Aorta (tissue), 5 donors: ENCODE measurements at places on chromosomes 2 and 18. TPM values are rescaled to one million over a fixed set of nuclear protein-coding genes. Genes with fewer than 3 reads are reported as not detected.

DNA sequence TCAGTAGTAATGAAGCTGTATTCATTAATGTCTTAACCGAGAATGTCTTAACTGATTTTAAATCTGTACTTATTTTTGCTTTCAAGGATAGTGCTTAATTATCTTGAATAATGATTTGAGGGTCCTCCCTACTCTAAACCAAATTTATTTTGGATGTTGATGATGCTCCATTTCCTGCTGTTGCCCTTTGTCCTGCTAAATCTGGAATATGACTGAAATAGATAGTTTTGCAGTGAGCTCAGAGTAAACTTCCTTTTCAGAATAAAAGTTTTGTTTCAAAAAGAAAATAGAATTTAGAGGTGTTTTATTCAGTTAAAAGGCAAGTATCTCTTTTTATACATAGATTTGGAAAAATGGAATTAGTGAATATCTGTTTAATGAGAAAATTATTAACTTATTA lies 8.1 kb downstream of the NBEAL1 start:
- no peaks in the 10 kb centered on the region for H3K27me3 ChIP-seq
- H3K36me3 ChIP-seq = no peaks in the 10 kb centered on the region
- H3K4me3 ChIP-seq = no peak overlapping the region
- no peak overlapping the region for H3K27ac ChIP-seq

DNA sequence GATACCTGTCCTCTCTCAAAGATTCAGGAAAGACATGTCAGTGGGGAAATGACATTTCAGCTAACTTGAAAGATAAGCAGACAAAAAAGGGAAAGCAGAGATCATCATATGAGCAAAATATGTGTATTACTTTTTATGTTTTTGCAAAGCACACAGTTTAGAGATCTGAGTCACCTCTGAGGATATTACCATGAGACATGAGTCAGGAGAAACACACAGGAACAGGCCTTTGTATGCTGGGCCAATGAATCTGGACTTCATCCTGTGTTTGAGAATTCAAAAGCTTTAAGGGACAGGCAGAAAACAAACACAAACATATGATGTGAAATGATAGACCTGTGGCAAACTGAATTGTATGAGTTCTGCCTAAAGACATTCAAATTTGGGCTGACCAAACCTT lies 306.0 kb upstream of the EPC2 start:
- H3K4me3 ChIP-seq = no peak overlapping the region
- no peak overlapping the region for H3K27ac ChIP-seq
- H3K4me1 ChIP-seq = no peaks in the 10 kb centered on the region
- no peaks in the 10 kb centered on the region for H3K27me3 ChIP-seq

DNA sequence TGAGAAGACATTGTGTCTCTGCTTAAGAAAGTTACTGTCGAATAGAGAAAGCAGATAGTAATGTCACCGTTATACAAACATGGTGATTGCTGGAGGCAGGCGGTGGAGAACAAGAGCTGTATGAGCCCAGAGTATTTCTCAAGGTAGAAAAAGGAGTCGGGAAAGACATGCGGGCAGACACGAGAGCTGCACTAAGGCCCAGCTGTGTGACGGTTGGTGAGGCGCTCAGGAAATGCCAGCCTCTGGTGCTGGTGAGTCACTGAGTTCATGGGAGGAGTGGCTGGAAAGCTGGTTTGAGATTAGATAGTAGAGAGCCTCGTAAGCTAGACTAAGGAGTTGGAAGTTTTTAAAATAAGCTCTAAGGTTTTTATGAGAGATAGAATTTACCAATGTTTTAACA lies 390.9 kb upstream of the TRIB2 start:
- peak; percentile 81 for DNase-seq
- H3K27me3 ChIP-seq = no peaks in the 10 kb centered on the region
- H3K4me3 ChIP-seq = no peak overlapping the region
- H3K4me1 ChIP-seq = peaks cover 4% of the 10 kb centered on the region

DNA sequence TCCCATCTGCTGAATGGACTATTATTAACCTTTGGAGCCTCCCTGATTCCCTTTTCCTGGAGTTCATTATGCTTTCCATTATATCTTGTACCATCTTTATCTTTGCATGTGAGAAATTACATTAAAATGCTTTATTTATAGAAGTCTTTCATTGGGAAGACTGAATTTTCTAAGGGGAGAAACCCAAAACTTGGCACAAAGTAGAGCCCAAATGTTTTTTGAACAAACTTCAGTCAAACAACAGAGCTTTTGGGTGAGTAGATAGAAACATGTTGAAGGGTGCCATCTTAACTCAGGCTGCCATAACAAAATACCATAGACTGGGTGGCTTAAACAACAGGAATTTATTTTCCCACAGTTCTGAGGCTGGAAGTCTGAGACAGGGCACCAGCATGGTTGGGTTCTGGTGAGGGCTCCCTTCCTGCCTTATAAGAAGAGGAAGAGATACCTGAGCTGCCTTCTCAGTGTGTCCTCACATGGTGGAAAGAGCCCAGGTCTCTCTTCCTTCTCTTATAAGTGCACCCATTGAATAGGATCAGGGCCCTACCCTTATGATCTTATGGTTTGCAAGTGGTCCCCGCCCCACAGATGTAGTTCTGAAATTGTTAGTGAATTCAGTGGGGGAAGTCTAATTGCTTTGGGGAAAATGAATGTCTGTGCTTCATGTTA lies 19.2 kb downstream of the RALB start:
- DNase-seq = no peak
- no peaks in the 10 kb centered on the region for H3K27me3 ChIP-seq
- H3K27ac ChIP-seq = no peak overlapping the region
- no peaks in the 10 kb centered on the region for H3K36me3 ChIP-seq

- H3K27me3 ChIP-seq = no peaks in the 10 kb centered on the region
- H3K4me3 ChIP-seq = no peak overlapping the region
- H3K36me3 ChIP-seq = peaks cover 4% of the 10 kb centered on the region
- no peaks in the 10 kb centered on the region for H3K4me1 ChIP-seq
These were observed 123.4 kb downstream of the RIF1 start for GRCh38 chr2:151533127-151533526.

GRCh38 chr2:159195697-159196096 lies 90.8 kb downstream of the WDSUB1 start:
- H3K36me3 ChIP-seq = no peaks in the 10 kb centered on the region
- no peak for DNase-seq
- no peak overlapping the region for H3K27ac ChIP-seq
- H3K4me3 ChIP-seq = no peak overlapping the region
- no peaks in the 10 kb centered on the region for H3K27me3 ChIP-seq

GRCh38 chr2:108315444-108315934 lies 26.8 kb downstream of the SULT1C2 start:
- DNase-seq = no peak
- H3K36me3 ChIP-seq = no peaks in the 10 kb centered on the region
- H3K27ac ChIP-seq = no peak overlapping the region
- no peak overlapping the region for H3K4me3 ChIP-seq

- peaks cover 8% of the 10 kb centered on the region for H3K4me1 ChIP-seq
- no peaks in the 10 kb centered on the region for H3K36me3 ChIP-seq
- no peaks in the 10 kb centered on the region for H3K27me3 ChIP-seq
- H3K4me3 ChIP-seq = no peak overlapping the region
These were observed 74.2 kb downstream of the CDK15 start for GRCh38 chr2:201880579-201880978.

- no peak overlapping the region for H3K4me3 ChIP-seq
- H3K4me1 ChIP-seq = no peaks in the 10 kb centered on the region
- no peaks in the 10 kb centered on the region for H3K27me3 ChIP-seq
- no peaks in the 10 kb centered on the region for H3K36me3 ChIP-seq
- H3K27ac ChIP-seq = peak overlapping the region; percentile 52
These were observed 7.4 kb downstream of the PTGR3 start for GRCh38 chr18:75201282-75202270.

DNA sequence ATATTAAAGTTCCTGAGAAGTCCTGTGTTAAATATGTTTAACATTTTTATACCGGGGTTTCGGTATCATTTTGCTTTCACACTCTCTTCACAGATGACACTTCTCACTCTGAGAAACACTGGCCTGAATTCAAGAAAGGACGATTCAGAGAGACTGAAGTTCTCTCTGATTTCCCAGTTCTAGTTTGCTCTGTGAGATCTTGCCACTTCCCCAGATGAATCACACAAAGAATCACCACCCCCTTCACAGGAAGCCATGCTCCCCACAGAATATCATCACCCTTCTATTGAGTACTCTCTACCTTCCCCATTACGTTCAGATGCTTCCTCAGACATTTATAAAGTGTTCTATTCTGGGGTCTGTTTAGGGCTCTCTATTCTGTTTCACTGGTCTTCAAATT lies 16.1 kb upstream of the CD207 start:
- H3K27ac ChIP-seq = no peak overlapping the region
- H3K36me3 ChIP-seq = no peaks in the 10 kb centered on the region
- H3K27me3 ChIP-seq = no peaks in the 10 kb centered on the region
- H3K4me1 ChIP-seq = no peaks in the 10 kb centered on the region
- no peak for DNase-seq

DNA sequence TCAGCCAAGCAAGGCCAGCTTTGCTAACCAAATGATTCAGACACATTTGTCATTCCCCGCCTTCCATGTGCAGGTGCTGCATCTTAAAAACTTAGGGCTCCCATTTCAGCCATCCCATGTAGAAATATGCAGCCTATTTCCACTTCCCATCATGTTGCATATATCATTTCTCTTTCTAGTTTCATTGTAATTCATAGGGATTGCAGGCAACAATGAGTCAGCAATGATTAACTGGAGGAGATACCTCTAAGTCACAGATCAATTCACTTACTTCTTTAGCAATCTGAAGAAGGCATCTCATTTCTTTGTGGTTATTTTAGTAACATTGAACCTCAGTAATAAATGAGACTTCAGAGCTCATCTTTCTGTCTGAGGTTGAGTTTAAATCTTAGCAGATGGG lies 276.1 kb upstream of the PKDCC start:
- H3K27me3 ChIP-seq = no peaks in the 10 kb centered on the region
- H3K36me3 ChIP-seq = no peaks in the 10 kb centered on the region
- no peak overlapping the region for H3K27ac ChIP-seq
- no peak overlapping the region for H3K4me3 ChIP-seq

GRCh38 chr18:49886891-49887764 lies 73.8 kb upstream of the ACAA2 start:
- H3K4me1 ChIP-seq = no peaks in the 10 kb centered on the region
- H3K27me3 ChIP-seq = no peaks in the 10 kb centered on the region
- H3K4me3 ChIP-seq = no peak overlapping the region
- no peak overlapping the region for H3K27ac ChIP-seq
- DNase-seq = no peak
- no peaks in the 10 kb centered on the region for H3K36me3 ChIP-seq

GRCh38 chr2:144847347-144848080 lies 327.6 kb upstream of the ZEB2 start:
- no peaks in the 10 kb centered on the region for H3K27me3 ChIP-seq
- no peak overlapping the region for H3K4me3 ChIP-seq
- H3K27ac ChIP-seq = no peak overlapping the region
- no peaks in the 10 kb centered on the region for H3K4me1 ChIP-seq
- DNase-seq = no peak

GRCh38 chr2:190415794-190416775 lies 7.9 kb downstream of the MFSD6 start:
- no peak overlapping the region for H3K4me3 ChIP-seq
- no peak for DNase-seq

- H3K27ac ChIP-seq = no peak overlapping the region
- H3K36me3 ChIP-seq = no peaks in the 10 kb centered on the region
- H3K27me3 ChIP-seq = no peaks in the 10 kb centered on the region
- DNase-seq = no peak
These were observed 79.2 kb upstream of the MYO3B start for GRCh38 chr2:170098626-170099312.

DNA sequence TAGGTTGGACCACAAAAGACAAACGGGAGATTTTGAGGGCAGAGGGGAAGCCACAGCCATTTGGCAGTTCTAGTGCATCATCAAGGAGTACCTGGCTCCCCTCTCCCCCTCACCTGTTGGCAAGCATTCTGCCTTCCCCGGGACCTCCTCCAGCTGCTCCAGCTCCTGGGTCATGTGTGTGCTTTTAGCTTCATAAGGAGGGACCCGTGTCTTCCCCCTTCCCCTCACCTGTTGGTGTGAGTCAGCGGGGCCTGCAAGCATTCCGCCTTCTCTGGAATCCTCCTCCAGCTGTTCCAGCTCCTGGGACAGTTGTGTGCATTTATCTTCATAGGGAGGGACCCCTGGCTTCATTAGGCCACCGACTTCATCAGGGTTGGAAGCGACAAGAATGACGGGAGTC lies 58.8 kb downstream of the SPP2 start:
- no peak overlapping the region for H3K4me3 ChIP-seq
- no peaks in the 10 kb centered on the region for H3K36me3 ChIP-seq
- DNase-seq = no peak
- H3K4me1 ChIP-seq = no peaks in the 10 kb centered on the region
- no peaks in the 10 kb centered on the region for H3K27me3 ChIP-seq

The AKAIN1 gene
- not detected for total RNA-seq

The NOSTRIN gene
- 46.4 TPM for total RNA-seq

The ALPI gene
- total RNA-seq = not detected

The CCDC68 gene
- 4.4 TPM for total RNA-seq

The GULP1 gene
- 68.8 TPM for total RNA-seq

The ERBB4 gene
- total RNA-seq = 42.0 TPM

The SNTG2 gene
- 7.0 TPM for total RNA-seq

The SERPINB8 gene
- total RNA-seq = 34.8 TPM

The ZNF396 gene
- total RNA-seq = 4.4 TPM

The FAM228A gene
- 3.9 TPM for total RNA-seq

The RAB6C gene
- 0.36 TPM for total RNA-seq
